ENCODE measurements at places on chromosomes 5 and 9.

- DNase-seq = no peak
These were observed 132.7 kb downstream of the PDE4D start for GRCh38 chr5:59760785-59761348.

DNA sequence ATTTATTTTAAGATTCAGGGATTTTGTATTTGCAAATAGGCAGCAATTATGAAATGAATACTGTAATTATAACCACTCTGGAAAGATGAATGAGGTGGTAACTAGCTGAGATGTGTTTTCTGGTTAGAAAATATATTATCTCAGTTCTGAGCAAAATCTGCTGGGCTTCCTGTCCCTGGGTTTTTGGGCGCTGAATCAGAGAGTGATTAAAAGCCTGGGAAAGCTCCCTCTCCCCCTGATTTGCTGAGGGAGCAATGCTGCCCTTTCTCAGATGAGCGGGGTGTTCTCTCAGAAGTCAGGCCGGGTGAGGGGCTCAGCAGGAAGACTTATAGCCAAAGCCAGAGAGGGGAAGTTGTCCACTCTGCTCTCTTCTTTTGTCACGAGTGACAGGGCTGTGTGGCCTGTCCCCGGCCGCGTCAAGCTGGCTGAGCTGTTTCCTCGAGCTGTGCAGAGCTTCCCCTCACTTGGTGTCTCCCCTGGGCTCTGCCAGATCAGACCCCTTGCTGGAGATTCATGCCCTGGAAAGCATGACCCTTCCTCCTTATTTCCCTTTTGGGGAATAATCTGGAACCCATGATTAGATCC, 39.8 kb upstream of the PITX1 start:
- DNase-seq = peak; percentile 38

GRCh38 chr9:112878752-112879151, 11.9 kb downstream of the SLC46A2 start:
- DNase-seq = no peak

- no peak for DNase-seq
These were observed 859.1 kb downstream of the MAT2B start for GRCh38 chr5:164364237-164365208.

GRCh38 chr5:113675166-113675565, 161.7 kb downstream of the YTHDC2 start:
- no peak for DNase-seq

- DNase-seq = no peak
These were observed 36.6 kb downstream of the FAM114A2 start for GRCh38 chr5:154002093-154002492.

DNA sequence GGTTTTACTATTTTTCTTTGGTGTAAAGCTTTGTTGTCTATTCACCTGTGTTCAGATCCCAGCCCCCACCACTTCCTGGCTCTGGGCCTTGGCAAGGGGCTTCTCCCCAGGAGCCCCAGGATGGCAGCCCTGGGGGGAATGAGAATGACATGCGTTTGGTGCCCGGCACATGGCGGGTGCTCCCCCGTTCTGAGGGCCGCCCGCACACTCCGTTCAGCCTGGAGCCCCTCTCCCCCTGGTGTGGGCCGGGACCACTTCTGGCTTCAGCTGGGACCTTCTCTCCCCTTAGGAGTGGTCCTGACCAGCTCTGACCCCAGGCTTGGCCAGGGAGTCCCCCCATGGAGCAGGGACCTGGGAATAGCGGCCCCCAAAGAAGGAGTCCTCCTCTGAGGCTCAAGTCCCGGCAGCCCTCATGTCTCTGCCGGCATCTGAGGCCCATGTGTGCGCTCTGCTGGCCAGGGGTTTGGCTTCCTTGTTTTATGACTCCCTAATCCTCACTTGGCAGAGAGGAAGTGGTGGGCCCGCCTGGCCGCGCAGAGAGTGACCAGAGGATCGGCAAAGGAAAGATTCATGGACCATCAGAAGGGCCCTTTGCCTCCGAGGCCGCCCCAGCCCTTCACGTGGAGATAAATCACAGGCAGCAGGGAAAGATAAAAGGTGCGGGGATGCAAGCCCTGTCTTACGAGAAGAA, 57.0 kb upstream of the LMX1B start:
- no peak for DNase-seq

- DNase-seq = no peak
These were observed 36.8 kb downstream of the TGFBI start for GRCh38 chr5:136065588-136065987.

- DNase-seq = no peak
These were observed 130.7 kb upstream of the ACO1 start for GRCh38 chr9:32253731-32254130.

GRCh38 chr9:101693546-101694336, 44.7 kb downstream of the GRIN3A start:
- no peak for DNase-seq

DNA sequence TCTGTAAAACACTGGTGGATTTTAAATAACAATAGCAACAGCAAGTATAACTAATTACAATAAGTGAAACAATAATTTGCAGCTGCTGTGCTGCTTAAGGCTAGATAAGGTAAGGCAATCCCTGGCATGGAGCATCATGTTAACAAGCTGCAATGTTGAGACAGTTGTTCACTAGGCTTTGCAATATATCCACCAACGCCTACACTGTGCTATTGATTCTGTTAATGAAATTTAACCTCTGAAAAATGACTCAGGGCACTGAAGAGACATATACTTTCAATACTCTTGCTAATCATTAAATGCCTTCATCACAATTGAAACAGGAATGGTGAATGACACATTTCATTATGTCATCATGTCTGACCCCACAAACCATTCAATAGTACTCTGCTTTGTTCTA, 255.0 kb downstream of the EFNA5 start:
- DNase-seq = no peak

DNA sequence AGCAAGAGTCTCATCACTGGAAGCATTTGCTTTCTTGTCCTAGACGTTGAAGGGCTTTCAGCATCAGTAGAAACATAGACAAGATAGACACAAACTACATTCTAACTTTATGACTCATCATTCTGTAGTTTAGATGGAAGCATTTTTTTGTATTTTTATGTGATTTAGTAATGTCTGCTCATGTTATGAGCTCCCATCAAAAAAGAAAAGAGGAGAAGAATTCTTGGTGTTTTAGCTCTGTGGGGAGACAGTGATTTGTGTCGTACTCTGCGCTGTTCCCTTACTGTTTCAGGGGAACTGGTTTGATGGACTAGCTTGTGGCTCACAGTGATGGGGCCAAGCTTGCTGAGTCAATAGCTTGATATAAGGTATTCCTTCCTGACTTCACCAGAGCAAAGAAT, 159.2 kb upstream of the WWC1 start:
- DNase-seq = no peak

DNA sequence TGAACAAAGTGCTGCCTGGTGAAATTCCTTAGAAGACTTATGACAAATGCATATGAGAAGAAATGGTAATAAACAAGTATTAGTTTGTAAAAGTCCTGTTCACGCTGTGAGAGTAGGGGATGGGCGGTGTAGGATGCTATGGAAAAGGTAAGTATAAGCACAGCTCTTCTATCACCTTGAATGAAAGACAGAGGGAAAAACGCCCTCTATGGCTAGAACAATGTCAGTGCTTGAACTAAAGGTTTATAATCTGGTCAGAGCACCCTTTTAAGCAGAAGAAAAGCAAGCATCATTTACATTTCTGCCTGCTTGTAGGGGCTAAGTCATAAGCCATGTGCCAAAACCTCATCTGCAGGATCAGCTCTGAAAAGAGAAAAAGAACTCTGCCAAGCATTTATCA, 115.2 kb downstream of the LHFPL2 start:
- peak; percentile 53 for DNase-seq

DNA sequence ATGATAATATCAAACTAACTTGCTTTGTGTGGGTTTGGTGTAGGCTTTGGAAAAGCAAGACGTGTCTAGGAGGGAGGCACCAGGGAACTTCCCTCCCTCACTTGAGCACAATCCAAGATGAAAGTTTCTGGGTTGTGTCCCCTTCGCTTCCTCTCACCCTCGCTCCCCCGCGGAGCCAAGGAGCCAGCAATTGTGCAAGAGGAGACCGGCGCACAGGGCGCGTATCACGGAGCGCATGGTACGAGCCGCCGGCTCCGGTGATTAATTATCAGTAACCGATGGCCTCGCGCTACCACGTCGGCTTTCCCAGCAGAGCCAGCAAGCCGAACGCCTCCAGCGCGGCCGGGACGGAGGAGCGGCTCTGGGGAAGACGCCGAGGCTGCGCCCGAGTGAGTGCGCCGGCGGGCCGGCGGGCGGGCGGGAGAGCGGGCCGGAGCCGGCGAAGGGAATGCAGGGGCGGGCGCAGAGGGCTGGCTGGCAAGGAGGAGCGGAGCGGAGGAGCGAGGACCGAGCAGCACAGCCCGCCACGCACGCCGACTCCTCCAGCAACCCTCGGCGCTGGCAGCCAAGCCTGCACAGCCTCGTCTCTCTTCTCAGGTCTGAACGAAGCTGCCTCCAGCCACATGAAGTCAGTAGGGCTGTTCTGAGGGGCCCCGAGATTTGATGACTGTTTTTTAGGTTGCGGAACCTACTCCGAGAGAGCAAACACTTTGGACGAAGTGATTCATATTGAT, 143.6 kb downstream of the BNC2 start:
- peak; percentile 49 for DNase-seq

DNA sequence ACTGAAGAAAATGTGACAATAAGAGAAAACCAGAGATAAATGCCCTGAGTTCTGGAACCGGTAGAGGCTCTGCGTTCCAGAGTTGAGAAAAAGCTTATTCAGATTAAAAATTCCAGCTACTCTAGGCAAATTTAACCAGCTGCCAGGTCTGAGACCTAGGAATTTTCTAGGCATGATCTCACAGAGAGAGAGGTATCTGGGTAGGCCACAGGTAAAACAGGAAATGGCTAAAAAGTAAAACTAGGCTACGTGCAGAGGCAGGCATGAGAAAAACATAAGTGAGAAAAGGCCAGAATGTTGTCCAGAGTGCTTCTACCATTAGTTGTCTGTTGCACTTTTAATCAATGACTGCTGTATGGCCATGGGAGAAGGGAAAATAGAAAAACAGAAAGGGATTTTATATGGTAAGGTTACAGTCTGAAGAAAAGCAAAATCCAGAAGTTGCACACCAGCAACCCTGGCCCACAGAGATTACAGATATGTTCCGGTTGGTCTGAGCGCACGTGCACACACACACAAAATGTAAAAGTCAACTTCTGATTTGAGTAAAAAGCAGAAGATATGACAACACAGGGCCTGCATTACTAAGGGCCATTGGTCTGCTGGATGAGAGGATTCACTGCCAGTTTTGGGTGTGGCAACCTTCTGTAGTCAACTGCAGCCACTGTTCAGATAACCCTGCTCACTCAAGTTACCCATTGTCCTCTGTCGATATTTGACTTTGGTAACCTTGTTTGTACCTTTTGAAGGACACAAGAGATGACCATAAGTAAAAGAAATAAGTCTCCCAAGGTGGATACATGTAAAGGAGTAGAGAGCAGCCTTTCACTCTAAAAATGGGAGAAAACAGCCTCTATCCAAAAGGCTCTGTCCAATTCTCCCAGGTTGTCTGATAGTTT, 266.0 kb downstream of the DTWD2 start:
- no peak for DNase-seq

Data from NCI-H146 (cell line).